ENCODE measurements at places on chromosomes 13 and 19. TPM values are rescaled to one million over a fixed set of nuclear protein-coding genes. Genes with fewer than 3 reads are reported as not detected.

LSR gene
- total RNA-seq, result 3.5 TPM

DNA sequence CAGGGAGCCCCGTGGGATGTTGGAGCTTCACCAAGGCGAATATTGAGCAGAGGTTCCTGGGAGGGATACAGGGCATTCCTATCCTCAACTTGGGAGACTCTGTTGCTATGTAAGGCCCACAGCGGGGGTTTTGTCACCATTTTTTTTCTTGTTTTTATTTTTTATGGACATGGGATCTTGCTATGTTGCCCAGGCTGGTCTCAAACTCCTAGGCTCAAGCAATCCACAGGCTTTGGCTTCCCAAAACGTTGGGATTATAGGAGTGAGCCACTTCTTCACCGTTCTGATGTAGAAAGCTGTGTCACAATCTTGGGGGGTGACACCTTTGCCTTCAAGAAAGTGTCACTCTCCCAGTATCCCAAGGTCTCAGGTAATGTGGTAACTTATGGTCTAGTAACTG is 2.6 kb downstream of the DLL3 start:
- no peak overlapping the region for H3K4me3 ChIP-seq
- no peak overlapping the region for H3K27ac ChIP-seq
- peaks cover 89% of the 10 kb centered on the region for H3K27me3 ChIP-seq
- peaks cover 18% of the 10 kb centered on the region for H3K4me1 ChIP-seq

DNA sequence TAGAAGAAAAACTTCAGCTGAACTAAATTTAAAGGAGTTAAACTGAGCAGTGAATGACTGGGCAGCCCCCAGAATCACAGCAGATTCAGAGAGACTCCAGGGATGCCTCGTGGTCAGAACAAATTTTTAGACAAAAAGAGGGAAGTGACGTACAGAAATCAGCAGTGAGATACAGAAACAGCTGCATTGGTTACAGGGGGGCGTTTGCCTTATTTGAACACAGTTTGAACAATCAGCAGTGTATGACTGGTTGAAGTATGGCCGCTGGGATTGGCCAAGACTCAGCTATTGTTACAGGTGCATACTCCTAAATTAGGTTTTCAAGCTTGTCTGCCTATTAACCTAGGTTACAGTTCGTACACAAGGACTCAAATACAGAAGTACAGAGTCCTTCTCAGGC is 2.2 kb upstream of the SPRYD7 start:
- peaks cover 15% of the 10 kb centered on the region for H3K4me1 ChIP-seq
- peaks cover 6% of the 10 kb centered on the region for H3K27me3 ChIP-seq
- no peak overlapping the region for H3K4me3 ChIP-seq
- H3K27ac ChIP-seq, result no peak overlapping the region
- DNase-seq, result no peak
- no peaks in the 10 kb centered on the region for H3K36me3 ChIP-seq

GRCh38 chr13:25978961-25979360 is 72.9 kb downstream of the SHISA2 start:
- H3K27me3 ChIP-seq, result no peaks in the 10 kb centered on the region
- H3K4me3 ChIP-seq, result no peak overlapping the region
- DNase-seq, result no peak
- H3K36me3 ChIP-seq, result peaks cover 3% of the 10 kb centered on the region

DNA sequence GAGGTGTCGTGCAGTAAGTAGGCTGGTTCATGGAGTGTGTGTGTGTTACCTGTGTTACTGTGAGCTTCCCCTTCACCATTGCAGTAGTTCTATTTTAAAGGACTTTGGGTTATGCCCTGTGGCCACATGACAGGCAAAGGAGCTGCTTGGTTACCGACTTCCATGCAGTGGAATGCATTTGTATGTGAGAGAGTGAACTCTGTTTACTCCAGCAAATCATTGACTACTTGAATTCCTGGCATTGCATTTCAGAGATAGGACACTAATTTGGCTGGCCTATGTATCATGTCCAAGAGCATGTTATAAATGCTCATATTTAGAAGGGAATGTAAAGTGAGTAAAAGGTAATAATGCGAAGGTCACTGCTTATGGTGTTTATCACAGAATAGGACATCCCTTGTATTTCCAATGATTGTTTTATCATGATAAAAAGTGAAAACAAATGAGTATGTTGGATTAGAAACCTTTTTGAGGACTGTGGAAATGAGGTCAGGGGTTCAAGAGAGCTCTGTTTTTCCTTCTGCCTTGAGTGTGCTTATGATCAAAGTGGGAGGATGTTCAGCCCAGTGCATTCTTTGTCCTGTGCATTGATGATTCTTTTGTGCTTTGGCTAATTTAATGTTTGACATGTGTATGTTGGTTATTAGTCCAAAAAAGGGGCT is 156.5 kb downstream of the LMO7 start:
- H3K4me1 ChIP-seq, result peaks cover 19% of the 10 kb centered on the region
- H3K27ac ChIP-seq, result no peak overlapping the region
- no peaks in the 10 kb centered on the region for H3K27me3 ChIP-seq
- no peak for DNase-seq

- H3K27ac ChIP-seq, result no peak overlapping the region
- peaks cover 6% of the 10 kb centered on the region for H3K4me1 ChIP-seq
- H3K4me3 ChIP-seq, result no peak overlapping the region
- H3K27me3 ChIP-seq, result no peaks in the 10 kb centered on the region
Measured at GRCh38 chr13:106433066-106433465, 102.4 kb downstream of the EFNB2 start.
